ENCODE measurements at places on chromosomes 6 and 20.

DNA sequence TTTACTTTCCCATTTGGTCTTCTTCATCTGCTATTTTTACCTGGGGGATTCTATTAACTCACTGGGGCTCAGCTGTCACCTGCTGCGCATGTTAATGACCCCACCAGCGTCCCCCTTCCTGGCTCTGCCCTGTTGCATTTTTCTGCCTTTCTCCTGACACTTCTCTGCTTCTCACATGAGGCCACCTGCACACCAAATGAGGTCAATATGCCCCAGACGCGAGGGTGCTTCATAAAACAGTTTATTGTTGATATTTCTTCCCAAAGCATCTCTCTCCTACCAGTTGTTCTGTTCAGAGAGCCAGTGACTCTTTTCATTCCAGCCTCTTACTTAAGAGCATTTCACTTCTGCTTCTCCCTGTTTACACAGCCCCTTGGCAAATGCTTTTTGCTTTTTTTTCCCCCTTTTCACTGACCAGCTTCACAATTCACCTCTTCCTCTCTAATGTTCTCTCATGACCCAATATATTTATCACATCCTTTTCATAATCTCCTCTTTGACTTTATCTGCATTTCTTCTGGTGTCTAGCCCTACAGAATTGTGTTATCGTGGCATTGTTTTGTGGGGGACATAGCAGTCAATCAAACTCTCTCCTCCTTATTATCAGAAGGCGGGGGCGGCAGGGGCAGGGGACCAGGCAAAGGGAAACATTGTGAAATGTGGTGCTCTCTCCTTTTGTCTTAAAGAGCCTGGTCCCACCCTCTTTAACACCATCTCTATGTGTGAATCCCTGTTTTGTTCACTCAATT is 545.8 kb upstream of the CITED2 start:
- no peak for DNase-seq

DNA sequence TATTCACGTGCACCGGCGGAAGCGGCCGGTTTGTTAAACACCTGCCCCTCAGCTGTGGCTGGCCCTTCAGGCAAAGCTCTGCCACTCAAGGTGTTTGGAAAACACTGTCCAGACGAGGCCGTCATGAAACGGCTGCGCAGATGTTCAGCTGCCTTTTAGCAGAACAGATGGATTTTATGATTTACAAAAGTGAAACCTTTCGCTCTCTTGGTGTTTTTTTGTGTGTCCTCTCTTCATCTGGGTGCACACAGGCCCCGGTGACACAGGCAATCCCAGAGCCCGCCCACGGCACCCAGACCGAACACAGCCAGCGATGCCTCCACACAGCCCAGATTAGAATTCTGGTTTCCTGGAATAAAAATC is 397.0 kb downstream of the SMOC2 start:
- no peak for DNase-seq

- DNase-seq, result peak; percentile 96
These were observed 27.8 kb downstream of the TNXB start for GRCh38 chr6:32081168-32081990.

DNA sequence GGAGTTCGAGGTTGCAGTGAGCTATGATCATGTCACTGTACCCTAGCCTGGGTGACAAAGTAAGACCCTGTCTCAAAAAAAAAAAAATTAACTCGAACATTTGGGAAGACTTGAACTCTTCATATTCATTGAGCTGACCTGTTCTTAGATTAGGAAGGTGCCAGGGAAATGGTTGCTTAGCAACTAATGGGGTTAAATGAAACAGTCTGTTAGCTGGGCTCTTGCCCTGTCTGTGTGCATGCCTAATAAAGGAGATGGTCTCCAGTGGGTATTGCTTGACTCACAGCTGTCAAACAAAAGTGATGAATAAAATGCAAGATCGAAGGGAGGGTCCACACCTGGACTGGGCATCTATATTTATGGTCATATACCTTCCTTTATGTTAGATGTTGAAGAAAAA is 101.8 kb downstream of the KLHL32 start:
- no peak for DNase-seq

DNA sequence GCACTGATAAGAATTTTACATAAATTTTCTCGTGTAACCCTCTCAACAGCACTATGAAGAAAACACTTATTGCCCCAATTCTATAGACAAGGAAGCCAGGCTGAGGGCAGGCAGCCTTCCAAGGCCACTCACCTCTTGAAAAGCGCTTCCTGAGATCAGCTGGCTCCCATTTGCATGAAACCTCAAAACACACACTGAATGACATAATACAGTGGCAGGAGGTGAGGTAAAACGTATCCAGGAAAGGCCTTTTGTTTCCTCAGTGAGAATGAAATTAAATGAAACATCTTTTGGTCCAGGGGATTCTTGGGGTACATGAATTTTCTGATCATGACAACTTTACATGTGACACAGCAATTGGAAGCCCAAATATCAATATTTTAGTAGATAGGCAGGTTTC is 112.5 kb downstream of the WDR27 start:
- DNase-seq, result no peak

GRCh38 chr6:144244688-144245087 is 40.4 kb upstream of the UTRN start:
- no peak for DNase-seq

GRCh38 chr20:31663838-31664695 is 26.4 kb downstream of the COX4I2 start:
- DNase-seq, result no peak

All from HTR-8/SVneo (cell line).